Cerebellar nuclear complex (tissue), 1 donor: ENCODE measurements at places on chromosomes 16 and 17.

DNA sequence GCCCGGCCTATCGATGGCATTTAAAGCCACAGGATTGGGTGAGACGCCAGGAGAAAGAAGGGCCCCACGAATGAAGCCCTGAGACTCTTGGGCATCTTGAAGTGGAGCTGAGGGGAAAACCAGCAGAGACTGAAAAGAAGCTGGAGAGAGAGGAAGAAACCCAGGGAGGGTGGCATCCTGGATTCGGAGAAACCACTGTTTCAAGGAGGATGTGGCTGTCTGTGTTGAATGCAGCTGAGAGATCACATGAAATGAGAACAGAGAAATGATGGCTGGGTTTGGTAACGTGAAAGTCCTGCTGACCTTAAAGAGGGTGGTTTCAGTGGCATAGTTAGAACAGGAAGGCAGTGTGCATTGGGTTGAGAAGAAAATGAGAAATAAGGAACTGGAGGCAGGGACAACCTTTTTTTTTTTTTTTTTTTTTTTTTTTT lies 3.8 kb downstream of the TNFSF12 start:
- DNase-seq = no peak

GRCh38 chr16:73949574-73950320 lies 346.9 kb upstream of the PSMD7 start:
- DNase-seq = no peak

GRCh38 chr16:88633684-88634140 lies 4.7 kb upstream of the IL17C start:
- DNase-seq = no peak

DNA sequence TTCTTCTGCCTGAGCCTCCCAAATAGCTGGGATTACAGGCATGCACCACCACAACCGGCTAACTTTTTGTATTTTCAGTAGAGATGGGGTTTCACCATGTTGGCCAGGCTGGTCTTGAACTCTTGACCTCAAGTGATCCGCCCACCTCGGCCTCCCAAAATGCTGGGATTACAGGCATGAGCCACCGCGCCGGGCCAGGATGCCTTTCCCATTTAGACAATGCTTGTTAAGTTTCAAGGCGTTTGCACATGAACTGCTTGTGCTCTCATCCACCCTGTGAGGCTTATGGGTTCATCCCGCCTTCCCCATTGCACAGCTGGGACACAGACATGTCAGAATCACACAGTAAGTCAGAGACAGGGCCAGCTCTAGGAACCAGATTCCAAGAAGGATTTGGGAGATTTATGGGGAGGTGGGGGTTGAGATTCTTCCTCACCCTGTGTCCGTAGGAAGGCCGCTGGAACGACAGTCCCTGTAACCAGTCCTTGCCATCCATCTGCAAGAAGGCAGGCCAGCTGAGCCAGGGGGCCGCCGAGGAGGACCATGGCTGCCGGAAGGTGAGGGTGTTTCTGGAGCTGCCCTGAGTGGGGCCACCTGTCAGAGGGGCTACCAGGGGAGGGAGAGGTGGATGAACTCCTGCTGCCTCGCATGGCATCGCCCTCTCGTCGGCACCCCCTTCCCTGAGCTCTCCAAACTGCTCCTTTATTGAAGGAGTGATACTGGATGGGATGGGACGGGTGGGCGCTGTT lies 46.3 kb downstream of the MRC2 start:
- DNase-seq = no peak

- DNase-seq = no peak
Measured at GRCh38 chr16:89431158-89431584, 59.2 kb downstream of the ANKRD11 start.

GRCh38 chr16:84056933-84057332 lies 14.3 kb upstream of the SLC38A8 start:
- no peak for DNase-seq

- DNase-seq = no peak
Measured at GRCh38 chr16:85309656-85310587, 197.7 kb upstream of the CIBAR2 start.

DNA sequence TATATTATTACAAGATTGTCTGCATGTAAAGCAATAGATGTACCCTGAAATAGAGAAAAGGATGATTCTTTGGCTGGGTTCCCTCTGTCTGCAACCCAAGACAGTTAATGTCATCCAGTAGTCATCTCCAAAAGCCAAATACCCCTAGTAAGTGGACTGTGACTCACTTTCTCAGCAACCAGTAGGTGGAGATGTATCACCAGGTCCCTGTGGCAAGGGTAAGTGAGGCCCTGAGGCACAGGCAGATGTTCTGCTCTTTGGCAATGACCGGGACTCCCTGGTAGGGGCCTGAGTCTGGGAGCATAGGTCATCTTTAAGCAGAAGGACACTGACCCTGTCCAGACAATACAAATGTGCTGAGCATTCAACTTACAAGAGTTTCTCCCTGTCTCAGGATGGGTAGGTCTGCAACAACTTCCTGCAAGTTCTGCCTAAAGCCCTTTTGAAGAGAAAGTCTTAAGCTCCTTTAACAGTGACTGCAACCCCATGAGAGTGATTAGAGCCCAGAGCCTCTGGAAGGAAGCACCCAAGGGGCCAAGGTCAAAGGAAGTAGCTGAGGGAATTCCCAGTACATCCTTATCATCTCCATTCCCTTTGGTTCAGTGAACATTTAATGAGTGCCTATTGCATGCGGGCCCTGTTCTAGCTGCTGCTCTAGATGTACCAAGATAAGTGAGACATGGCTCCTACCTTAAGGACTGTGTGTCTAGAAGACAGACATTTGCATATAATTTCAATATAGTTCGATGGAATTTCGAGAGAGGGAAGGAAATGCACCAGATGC lies 31.9 kb downstream of the PMP22 start:
- DNase-seq = no peak

- DNase-seq = no peak
Measured at GRCh38 chr17:69722518-69722917, 308.0 kb downstream of the MAP2K6 start.

- no peak for DNase-seq
Measured at GRCh38 chr16:57108432-57108831, 16.0 kb downstream of the CPNE2 start.

DNA sequence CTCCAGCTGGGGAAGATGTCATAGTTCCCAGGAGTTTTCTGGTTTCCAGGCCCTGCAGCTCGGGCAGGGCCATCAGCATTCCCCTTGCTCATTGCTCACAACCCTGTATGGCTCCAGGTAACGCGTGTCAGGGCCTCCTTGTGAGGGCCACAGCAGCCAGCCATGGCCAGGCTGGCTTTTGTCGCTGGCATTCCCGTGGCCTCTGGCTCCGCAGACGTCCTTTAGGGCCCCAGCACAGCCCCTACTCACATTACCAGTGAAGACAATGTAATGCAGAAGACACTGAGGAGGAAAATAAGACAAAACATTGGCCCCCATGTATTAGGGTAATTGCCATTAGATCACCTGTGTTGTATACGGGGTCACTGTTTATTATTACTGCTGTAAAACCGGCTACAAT lies 1799.0 kb downstream of the TP53TG3F start:
- no peak for DNase-seq

- no peak for DNase-seq
Measured at GRCh38 chr16:457732-458400, 32.4 kb downstream of the RAB11FIP3 start.

DNA sequence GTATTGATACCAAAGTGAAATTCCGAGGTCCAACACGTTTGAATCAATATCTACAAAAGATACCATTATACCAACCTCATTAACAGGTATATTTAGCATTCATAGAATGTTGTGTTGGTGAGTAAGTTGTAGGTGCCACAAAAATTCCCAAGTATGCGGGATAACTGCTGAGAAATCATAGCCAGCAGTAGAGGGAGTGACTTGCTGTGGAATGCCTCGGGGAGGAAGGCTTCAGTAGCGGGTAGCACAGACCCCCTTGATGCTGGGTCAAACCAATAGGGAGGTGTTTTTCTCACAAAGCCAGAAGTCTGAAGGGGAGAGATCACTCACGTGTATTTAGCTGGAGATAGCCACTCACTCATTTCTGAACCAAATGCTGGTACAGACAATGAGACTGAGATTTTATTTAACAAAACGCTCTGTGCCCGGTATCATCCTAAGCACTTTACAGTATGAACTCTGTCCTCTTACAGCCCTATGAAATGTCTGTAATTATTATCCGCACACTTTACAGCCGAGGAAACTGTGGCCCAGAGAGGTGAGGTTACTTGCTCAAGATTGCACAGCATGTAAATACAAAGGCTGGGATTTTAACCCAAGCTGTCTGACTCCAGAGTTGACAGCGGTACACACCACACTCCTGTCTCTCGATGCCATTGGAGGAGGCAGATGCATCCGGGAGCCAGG lies 23.1 kb downstream of the HSBP1 start:
- no peak for DNase-seq

DNA sequence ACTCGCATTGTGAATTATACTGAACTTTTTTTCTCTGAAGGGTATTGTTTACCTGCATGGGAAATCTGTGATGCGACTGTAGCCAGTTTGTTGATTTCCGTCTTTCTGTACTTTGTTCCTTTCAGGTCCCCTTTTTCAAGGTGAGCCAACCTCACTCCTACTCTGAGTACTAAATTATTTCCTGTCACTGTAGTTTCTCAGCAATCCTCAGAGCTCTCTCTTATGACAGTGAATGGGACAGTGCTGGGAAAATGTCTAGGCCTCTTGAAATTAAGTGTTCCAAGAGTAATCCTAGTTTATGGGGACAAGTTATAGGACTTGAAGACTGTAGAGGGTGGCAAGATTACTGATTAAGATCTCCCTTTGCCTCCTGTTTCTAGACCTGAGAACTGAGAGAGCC lies 167.6 kb downstream of the CNTNAP4 start:
- DNase-seq = no peak

DNA sequence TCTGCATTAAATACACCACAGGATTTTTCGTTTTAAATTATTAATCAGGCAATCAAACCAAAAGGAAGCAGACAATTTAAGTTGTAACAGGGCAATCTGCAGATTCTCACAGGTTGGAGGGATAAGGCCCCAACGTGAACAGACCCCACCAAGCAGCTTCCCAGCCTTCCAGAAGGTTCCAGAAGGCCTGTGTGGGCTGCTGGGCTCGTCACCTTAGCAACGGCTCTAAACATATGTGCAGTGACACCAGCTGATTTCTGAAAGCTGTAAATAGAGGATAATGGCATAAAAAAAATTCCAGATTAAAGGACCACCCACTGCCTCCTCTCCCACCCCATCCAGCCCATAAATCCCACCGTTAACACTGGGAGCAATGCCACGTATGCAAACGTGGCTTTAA lies 123.8 kb downstream of the ZNF778 start:
- DNase-seq = no peak

- DNase-seq = no peak
Measured at GRCh38 chr17:9666461-9667050, 21.2 kb downstream of the USP43 start.

GRCh38 chr17:33896263-33896662 lies 358.8 kb upstream of the CCL2 start:
- no peak for DNase-seq

DNA sequence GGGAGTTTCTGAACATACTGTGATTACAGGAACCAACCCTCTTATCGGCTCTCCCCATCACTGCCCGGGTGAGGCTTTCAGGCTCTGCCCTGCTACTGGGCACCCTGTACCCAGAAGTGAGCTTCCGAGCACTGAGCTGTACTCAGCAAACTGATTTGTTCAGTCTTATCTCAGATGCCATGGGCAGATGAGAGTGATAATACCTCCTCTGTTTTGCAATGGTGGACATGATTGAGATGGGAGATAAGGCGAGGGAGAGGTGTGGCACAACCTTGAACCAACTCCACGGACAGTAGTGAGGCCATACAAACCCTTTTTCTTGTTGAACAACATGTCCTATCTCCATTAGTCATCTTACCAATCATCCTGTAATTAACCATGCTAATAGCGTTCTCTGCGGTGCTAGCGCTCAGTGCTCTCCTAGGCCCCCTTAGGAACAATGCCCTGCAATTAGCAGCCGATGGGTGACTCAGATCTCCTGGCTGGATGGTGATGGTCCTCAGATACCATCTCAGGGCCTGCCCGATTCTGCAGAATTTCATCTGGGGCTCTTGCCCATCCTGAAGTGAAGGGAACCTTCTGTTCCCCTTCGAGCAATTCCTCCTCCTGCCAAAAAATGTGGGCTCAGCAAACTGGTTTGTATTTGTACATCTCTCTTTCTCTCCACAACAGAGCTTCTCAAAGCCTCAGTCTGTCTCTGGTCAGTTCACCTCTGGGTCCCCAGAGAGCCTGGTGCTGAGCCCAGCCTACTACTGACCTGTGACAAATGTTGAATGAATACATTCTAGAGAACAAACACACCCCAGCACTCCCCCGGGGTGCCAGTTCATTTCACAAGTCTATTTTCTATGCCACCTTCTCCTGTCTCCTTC lies 139.3 kb upstream of the IRX3 start:
- no peak for DNase-seq

DNA sequence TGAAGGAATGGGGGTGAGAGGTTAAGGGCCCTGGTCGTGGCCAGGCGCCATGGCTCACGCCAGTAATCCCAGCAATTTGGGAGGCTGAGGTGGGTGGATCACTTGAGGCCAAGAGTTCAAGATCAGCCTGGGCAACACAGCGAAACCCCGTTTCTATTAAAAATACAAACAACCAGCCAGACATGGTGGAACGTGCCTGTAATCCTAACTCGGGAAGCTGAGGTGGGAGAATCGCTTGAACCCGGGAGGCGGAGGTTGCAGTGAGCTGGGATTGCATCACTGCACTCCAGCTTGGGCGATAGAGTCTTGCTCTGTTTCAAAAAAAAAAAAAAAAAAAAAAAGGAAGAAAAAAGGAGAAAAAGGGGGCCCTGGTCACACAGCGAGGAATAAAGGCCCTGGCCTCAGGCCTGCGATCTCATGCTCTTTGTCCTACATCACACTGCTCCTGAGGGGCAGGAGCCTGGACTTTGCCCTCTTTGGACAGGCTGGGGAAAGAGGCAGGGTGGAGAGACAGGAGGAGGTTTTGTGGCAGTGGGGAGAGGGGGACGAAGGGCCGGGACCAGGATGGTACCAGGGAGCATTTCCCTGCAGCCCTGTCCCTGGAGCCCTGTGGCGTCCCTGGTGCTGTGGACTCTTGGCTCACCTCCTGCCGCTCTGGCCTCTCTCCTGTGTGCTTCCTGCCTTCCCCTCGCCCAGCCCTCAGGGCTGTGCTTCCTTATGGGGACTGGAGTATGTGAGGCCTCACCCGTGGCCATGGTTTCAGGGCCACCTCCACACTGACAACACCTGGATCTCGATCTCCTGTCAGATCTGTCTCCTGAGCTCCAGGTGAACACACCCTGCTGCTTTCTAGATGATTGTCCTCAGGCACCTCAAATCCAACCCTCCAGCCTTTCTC lies 19.7 kb upstream of the SLC25A19 start:
- DNase-seq = no peak

- DNase-seq = no peak
Measured at GRCh38 chr17:27453471-27453870, 2.8 kb upstream of the KSR1 start.

DNA sequence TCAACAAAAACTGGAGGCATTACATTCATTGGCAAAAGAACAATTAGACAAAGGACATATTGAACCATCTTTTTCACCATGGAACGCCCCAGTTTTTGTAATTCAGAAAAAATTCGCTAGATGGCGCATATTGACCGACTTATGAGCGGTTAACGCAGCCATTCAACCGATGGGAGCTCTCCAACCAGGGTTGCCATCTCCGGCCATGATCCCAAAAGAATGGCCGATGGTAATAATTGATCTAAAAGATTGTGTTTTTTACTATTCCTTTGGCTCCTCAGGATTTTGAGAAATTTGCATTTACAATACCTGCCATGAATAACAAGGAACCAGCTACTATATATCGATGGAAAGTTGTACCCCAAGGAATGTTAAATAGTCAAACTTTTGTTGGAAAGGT lies 21.4 kb downstream of the ALOX15B start:
- DNase-seq = no peak

GRCh38 chr16:67645397-67646121 lies 615 bp downstream of the CARMIL2 start:
- no peak for DNase-seq
